NCI-H187 (cell line): ENCODE measurements at places on chromosomes 4 and X.

DNA sequence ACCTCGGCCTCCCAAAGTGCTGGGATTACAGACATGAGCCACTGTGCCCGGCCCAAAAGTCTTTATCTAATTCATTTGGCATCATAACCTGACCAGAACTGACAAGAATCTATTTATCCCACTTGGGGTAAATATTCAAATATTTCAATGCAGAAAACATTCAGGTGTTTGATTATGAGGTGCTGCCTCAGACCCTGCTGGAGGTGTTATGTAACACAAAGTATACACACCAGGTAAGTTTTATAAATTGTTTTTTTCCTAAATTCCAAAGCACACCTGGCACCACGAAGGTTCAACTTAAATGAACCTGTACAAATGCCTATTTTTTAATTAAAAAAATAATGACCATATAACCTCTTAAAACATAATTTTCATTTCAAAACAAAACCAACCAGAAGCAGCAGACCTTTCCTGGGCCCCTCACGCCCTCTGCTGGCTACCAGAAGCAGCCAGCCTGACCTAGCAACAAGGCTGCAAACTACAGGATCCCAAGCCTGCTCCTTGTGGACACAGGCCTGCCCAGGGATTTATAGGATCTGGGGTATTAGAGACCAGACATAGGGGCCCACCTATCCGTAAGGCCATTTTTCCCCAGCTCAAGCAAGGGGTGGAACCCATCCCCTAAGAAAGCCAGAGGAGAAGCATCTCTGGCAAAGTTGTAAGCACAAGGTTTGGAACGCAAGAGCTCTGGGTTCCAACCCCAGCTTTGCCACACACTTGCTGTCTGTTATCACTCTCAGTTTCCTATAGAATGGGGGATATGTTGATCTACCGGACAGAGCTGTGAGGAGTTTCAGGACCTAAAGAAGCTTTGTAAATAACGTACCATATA lies 11.7 kb downstream of the OTUD5 start:
- no peak for DNase-seq

DNA sequence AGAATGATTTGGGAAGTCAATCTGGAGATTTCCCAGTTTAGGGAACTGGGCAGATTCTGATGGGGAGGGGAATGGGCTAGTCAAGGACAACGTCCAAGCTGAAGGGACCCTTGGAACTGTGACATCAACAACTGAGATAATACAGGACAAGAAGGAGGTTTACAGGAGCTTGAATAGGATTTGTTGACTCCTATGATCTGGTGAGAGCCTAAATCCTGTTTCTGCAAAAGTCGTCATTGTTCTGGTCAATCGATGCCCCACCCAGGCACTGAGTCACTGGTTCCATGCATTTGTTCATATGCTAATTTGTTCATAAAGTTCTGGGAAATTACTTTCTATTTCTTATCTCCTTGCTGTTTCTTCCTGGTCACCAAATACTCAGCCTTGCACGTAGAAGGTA lies 15.3 kb upstream of the PDGFRA start:
- no peak for DNase-seq

DNA sequence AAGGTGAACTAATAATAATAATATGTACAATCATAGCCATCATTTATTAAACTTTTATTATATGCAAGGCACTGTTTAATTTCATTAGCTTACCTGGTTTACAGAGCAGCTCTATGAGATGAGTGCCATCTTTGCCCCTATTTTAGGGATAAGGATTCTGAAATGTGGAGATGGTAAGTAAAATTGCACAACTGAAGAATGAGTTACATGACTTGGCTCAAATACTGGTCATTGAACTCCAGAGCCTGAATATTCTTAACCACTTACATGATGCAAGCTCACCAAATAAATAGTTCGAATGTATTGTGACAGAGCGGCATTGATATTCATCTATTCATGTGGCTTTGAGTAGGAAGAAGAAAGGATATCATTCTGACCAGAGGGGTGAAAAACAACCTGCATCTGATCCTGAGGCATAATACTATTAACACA lies 11.7 kb downstream of the ALB start:
- DNase-seq: no peak

DNA sequence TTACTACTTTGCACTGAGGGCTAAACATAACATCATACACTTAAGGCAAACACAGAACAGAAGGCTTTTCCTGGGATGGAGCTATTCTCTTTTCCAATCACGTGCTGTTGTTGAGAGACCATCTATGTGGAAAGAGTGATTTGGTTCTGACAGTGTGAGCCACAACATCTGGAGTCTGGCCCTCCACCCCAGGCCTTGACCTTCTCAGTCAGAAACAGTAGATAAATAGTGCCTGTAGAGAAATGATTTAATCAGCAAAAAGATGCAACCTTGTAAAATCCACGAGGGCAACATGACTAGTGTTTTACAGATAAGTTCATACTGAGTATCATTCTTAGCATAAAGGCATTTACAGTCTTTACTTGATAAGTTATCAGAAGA lies 10.8 kb upstream of the SFRP2 start:
- no peak for DNase-seq

GRCh38 chr4:81377191-81377590 lies 94.5 kb downstream of the RASGEF1B start:
- no peak for DNase-seq

- DNase-seq: peak; percentile 15
Observed at GRCh38 chr4:113049421-113050370, at the start of gene ANK2. ANK2 (plus strand) TSS chr4:113049653; CDS start chr4:113049729, 76 bp downstream.

DNA sequence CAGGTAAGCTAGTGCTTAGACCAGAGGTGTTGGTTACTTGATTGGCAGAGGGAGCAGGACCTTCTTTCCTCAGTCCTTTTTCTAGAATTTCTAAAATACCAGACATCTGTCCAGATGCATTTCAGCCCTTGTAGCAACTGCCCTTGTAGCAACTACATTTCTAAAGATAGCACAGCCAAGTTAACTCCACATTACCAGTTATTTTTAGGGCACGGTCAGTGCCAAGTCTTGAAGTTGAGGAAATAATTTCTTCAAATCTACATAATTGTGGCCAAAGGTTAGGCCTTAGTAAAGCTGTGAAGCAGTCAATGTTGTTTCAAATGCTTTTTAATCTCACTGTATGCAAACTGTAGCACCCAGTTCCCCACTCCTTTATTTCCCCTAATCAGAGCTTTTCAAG lies 62.9 kb downstream of the MID1IP1 start:
- DNase-seq: no peak

DNA sequence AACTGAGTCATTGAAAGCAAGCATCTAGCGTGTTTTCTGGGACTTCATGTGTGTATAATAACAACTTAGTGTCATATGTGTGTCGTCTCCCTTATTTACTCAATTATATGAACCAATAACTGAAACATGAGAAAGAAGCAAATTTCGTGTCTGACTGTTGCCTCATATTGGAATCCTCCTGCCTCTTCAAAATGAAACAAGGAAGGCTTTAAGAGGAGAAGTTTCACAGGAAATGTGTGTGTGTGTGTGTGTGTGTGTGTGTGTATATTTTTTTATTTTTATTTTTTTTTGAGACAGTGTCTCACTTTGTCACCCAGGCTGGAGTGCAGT lies 145.8 kb upstream of the SFRP2 start:
- no peak for DNase-seq

- DNase-seq: no peak
Observed at GRCh38 chr4:173990869-173991210, 292.6 kb downstream of the FBXO8 start.

GRCh38 chr4:144712775-144713174 lies 66.8 kb downstream of the HHIP start:
- DNase-seq: no peak

DNA sequence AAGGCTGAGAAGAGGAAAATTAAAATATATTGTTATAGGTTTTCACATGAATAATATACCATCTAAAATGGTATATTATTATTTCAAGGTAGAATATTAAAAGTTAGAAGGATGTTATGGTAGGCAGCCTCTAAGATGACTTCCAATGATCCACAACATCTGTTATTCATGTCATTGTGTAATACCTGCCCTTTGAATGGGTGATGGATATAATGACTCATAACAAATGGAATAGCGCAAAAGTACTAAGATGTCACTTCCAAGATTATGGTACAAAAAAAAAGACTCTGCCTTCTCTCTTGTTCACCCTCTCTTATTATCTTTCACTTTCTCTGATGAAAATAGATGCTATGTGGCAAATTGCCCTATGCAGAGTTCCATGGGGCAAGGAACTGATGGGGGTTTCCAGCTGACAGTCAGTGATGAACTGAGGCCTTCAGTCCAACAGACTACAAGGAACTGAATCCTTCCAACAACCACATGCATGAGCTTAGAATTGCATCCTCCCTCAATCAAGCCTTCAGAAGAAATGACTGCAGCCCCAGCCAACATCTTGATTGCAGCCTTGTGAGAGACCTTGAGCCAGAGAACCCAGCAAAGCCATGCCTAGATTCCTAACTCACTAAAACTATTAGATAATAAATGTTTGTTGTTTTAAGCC lies 57.7 kb downstream of the HS6ST2 start:
- no peak for DNase-seq

DNA sequence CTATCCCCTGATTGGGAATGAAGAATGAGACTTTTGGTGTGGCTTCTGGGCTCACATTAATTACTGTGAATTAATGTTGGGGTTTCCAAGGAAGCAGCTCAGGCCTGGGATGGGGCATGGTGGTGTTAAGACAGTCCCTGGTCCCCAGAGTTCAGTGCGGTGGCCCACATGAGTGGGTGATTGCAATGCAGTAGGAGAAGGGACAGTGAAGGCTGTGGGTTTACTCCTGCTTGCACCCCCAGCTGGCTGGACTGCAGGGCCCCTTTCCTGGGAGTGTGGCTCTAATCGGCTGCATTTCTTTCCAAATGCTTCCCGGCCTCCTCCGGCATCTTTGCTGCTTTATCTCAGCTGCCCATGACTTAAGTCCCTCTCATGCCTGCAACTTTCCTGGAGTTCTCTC lies 28.2 kb upstream of the GPR78 start:
- no peak for DNase-seq

DNA sequence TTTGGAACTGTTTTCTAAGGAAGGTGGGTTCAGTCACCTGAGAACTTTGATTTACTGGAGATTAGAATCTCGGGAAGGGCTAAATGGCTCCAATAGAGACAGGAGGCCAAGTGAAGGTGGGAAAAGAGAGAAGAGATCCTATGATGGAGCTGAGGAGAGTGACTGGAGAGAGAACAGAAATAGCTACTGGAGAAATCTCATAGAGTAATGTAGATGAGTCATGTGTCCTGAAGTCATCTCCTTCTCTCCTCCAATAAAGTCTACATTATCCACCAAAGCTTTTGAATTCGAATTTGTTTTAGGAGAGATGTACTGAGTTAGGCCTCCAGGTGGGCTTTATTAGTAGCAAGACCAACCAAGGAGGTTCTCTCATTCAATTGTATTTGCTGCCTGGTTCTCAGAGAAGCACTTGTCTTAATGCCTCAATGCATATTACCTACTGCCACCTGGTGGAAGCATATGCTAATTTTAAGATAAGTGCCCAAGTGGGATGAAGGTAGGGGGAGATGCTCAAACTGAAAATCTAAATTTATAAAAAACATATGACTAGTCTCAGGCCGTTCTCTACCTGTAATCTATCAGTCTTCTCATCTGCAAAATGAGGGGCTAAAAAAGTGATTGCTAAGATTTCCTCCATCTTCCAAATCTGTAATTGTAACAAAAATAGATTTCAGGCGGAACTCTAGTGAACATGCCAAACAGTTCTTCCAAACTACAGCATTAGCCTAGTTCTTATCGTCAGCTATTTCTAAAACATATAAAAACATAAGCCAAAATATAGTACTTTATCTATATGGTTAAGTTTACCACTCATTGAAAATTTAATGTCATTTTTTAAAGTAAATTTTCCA lies 24.4 kb downstream of the TXK start:
- DNase-seq: peak; percentile 10

DNA sequence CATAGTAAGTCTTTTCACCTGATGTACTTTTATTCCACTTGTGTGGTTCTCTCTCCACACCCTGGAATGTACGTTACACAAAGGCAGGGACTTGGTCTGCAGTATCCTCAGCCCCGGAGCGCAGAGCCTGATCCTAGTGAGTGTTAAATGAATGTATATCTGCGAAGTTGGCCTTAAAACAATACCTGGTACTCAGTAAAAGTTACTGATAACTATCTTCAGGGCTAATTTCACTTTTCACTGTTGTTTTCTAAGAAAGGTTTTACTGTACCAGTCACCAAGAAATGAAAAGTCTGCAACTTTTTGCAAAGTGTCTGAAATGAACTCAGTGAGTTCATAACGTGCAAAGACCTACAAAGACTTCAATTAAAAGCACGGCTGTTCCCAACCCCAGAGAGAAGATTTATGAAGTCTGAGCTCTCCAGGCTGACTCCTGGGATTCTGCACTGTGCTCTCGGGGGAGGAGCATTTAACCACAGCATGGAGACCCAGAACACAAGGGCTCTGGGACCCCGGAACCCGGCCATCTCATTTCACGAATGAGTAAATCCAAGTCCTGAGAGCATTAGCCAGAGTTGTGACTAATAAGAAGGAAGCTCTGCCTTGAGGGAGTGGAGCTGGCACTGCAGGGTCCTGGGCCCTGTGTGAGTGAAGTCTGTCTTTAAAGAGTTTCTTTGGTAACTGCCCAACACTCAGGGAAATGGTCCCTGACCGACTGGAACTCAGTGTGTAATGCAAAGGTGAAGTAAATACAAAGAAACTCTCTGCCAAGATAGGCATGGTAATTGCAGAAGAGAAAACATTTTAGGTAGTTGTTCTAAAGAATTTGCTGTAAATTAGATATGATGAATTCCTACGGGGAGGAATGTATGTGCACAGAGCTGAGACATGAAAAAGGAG lies 165.8 kb downstream of the NSUN7 start:
- DNase-seq: no peak

DNA sequence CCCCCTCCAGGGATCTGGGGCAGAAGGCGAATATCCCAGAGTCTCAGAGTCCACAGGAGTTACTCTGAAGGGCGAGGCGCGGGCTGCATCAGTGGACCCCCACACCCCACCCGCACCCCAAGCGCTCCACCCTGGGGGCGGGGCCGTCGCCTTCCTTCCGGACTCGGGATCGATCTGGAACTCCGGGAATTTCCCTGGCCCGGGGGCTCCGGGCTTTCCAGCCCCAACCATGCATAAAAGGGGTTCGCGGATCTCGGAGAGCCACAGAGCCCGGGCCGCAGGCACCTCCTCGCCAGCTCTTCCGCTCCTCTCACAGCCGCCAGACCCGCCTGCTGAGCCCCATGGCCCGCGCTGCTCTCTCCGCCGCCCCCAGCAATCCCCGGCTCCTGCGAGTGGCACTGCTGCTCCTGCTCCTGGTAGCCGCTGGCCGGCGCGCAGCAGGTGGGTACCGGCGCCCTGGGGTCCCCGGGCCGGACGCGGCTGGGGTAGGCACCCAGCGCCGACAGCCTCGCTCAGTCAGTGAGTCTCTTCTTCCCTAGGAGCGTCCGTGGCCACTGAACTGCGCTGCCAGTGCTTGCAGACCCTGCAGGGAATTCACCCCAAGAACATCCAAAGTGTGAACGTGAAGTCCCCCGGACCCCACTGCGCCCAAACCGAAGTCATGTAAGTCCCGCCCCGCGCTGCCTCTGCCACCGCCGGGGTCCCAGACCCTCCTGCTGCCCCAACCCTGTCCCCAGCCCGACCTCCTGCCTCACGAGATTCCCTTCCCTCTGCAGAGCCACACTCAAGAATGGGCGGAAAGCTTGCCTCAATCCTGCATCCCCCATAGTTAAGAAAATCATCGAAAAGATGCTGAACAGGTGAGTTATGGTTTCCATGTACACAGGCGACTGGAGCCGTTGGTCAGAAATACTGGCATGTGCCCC lies at the start of gene CXCL1:
Gene CXCL1, plus strand, starts transcription at position 264 of the 926 bp plus-strand sequence. Its CDS starts 78 bp downstream, at position 342.
- no peak for DNase-seq
